AG10803 (cell line): ENCODE measurements at places on chromosomes 3 and 15.
A peak's percentile ranks its signal among the peaks of the same experiment; 100 is the strongest.

GRCh38 chr3:183954875-183955274 lies 62.8 kb downstream of the ABCC5 start:
- no peak for DNase-seq

DNA sequence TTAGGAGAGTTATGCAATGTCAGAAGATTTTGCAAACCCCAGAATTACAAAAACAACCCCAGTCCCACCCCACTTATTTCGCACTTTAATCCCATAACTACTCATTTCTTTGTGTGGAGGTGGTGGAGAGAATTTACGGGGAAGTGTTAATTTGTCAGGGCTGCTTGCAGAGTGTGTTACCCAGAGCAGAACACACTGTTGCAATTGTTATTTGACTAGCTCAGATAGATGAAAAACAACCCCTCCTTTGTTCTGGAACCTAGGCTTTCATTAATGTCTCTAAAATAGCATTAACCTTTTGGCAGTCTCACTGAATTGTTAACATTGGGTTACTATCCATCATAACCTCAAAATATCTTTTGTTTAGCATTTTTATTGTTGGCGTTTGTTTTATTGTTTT lies 55.8 kb upstream of the MINAR1 start:
- no peak for DNase-seq

DNA sequence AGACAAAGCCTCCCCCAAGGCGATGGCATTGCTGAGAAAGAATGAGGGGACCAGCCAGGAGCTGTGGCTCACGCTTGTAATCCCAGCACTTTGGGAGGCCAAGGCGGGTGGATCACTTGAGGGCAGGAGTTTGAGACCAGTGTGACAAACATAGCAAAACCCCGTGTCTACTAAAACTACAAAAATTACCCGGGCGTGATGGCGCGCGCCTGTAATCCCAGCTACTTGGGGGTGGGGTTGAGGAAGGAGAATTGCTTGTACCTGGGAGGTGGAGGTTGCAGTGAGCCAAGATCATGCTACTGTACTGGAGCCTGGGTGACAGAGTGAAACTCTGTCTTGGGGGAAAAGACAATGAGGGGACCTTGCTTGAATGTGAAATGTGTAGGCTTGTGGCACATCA lies 402.4 kb upstream of the C2CD4B start:
- DNase-seq: no peak

DNA sequence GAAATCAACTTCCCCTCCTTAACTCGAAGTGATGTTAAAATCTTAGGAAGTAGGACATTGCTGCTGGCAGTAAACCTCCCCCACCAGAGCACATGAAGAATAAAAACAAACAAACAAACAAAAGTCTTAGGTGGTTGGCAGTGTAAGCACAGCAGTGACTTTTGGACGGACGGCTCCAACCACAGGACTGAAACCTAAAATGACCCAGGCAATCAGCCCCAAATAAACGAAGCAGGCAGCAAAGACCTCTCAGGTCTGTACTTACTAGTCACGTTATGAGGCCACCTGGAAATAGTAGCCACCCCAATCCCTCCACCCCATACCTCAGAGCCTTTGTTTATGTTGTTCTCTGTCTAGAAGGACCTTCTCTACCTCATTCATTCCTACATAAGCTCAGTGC lies 33.5 kb upstream of the HES1 start:
- DNase-seq: no peak

- DNase-seq: no peak
Observed at GRCh38 chr3:41164777-41165176, 34.5 kb upstream of the CTNNB1 start.

DNA sequence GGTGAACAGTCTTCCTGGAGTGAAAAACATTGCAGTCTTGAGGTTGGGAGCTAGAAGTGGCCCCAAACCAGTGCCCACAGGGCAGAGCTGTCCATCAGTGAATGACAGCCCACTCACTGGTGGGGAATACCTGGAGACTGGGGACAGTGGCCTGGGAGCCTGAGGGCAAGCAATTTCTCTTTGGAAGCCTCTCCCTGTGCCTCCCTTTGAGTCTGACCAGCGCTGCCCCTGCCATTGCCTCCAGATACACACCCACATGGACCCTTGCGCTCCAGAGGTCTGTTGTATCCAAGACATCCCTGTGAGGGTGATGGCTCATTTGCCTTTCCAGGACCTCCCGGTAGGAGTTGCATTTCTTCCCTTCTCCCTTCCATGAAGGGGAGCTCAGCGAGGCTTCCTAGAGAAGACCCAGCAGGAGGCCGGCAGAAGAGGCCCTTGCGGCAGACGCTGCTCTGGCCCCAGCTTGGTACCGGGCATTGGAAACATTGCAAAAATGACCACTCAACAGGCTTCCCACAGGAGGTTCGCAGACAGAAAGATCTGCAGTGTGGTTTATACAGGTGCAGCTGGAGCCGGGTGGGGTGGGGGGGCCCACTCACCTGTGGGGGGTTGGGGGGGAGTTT lies 38.5 kb downstream of the KLF13 start:
- no peak for DNase-seq

DNA sequence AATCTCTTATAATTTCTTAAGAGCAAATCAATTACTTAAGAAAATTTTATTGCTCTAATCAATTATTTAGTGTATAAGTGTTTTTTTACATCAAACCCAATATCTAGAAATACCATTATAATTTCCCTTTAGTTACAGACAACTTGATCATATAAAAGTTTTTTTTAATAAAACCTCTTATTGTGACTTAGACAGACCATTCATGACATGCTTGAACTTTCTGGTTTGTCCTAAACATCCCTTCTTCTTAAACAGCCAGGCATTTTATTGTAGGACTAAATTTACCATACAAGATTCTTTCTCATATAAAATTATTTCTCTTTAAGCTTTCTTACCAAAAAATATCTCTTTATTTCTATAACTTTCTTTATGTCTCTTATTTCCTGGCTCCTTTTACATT lies 164.5 kb downstream of the SUCNR1 start:
- DNase-seq: no peak

DNA sequence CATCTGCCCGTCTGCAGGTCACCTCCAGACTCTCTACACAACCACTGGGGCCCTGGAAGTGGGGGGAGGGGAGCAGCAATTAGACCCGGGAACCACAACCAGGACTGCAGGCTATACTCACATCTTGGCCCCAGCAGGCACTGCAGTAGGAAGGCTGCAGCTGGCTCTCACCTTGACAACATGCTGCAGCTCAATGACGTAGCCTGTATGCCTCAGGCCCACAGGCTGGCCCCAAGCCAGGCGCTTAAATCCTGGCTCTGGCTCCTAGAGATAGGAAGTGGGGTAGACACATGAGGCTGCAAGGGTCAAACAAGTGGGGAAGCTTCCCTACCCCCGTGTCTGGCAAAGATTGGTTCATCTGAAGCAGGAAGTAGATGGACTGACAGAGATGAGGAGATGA lies 4.6 kb upstream of the QRICH1 start:
- DNase-seq: no peak

DNA sequence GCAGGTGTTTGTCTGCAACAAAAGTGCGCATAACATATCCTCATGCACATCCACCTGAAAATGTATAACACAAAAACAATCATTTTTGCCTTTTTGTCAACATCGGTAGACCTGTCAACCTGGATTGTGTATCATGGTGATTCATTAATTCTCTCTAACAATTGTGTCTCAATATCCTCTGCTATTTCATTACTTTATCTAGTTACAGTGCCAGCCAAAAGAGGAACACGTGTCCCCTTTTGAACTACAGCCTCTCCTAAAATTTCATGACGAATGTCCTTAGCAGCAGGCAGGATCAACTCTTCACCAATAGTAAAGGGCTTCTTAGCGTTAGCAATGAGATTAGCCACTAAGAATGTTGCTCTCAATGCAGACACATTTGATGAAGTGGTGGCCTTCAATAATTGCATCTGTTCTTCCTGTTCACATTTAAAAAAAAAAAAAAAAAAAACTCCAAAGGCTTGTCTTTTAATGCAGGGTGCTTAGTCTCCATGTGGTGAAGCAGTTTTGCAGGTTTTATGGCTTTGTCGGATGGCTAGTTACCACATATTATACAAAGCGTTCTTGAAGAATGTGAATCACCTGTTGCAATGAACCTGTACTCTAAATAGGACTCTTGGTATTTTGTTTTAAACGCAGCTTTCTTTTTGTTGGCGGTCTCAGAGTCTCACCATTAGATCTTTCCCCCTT lies 45.7 kb upstream of the MCTP2 start:
- no peak for DNase-seq

DNA sequence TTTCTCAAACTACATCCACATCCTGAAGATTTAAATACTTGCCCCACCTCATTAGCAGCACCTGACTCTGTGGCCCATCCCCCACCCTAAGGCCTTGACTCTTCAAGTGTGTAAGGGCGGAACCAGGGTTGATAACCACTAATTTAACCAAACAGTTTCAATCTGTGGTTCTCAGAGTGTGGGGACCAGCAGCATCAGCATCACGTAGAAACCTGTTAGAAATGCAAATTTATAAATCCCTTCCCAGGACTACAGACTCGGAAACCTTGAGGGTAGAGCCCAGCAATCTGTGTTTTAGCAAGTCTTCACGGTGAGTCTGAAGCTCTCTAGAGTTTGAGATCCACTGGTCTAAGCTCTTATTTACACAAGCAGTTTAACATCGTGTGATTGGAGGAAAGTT lies 12.4 kb downstream of the GNB4 start:
- DNase-seq: no peak

GRCh38 chr15:40762919-40763800 lies 708 bp upstream of the GCHFR start:
- peak; percentile 25 for DNase-seq

GRCh38 chr15:49817100-49817499 lies 196.3 kb downstream of the DTWD1 start:
- no peak for DNase-seq

DNA sequence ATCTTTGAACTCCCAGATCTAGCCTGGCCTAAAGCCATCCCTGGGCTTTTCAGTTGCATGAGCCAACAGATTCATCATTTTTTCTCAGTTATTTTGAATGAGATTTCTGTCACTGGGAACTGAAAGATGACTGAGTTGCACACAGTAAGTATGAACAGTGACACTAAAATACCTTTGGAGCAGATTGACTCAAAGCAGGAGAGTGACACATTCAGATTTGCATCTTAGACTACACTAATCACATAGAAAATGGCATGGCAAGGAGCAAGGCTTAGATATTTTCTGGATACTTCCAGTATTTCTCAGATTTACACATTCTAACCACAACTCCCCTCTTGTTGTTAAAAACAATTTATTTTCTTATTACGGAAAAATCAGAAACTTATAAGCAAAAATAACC lies 32.8 kb downstream of the SEC62 start:
- no peak for DNase-seq

- peak; percentile 74 for DNase-seq
Observed at GRCh38 chr3:117622171-117622841, 912.7 kb downstream of the TUSC7 start.

DNA sequence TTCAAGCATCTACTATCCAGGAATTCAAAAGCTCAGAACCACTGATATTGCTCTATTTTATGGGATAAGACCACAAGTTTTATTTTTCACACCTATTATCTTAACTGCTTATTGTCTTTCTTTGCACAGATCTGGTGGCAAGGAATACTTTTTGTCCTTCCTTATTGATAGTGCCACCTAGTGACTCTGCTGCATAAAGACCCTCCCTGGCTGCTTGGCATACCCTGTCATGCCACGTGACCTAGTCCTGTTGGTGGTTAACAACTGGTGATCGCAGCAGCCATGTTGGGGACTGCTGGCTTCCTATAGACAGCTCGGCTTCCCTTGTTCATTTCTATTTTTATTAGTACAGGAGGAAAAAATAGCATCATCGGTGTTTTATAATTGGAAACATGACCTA lies 236.3 kb downstream of the MEX3B start:
- peak; percentile 4 for DNase-seq

DNA sequence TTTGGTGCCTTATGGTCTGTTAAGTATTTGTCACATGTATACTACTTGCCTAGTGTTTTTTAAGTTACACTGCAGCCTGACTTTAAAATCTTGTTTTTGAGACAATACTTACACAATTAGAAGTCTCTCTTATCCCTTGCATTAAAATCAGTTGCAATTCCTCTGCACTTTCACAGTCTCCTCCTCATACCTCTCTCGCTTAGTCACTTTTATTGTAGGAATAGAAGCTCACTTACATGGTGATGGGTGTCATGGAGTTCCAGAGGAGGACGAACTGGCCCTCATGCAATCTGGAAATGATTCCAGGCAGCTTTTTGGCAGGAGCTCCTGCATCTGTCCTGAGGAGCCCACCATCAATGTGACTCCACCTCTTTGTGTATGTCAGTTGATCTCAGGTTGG lies 238.4 kb upstream of the TBC1D5 start:
- peak; percentile 11 for DNase-seq

DNA sequence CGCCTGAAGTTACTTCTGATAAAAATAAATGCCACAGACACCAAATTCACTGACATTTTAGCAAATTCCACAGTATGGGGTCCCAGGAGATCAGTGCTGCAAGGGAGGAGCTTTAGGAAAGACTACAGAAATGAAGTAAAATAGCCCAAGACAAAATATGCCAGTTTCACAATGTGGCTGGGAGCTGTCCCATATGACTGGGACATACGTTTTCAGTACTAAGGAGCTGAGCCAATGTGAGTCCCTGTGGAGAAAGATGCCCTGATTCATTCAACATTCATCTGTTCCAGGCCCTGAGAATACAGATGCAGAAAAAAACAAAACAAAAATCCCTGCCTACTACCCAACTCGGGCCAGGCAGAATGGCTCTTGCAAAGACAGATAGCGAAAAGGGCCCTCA lies 63.4 kb upstream of the FAM174B start:
- peak; percentile 54 for DNase-seq

DNA sequence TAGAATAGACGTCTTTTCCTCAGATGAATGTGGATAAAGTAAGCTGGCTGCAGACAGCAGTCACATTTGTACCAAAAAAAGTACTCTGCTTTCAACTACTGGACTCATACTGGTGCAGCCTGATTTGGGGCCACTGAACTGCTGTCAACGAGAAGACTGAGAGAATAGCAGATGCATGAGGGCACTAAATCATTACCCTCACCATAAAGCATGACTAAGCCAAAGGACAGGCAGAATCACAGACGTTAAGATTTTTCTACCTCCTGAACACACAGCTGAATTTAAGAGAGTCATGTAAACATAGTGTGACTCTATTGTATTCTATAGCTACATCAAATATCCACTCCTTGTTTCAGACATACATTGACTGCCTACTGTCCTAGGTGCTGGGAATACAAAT lies 67.8 kb upstream of the CDAN1 start:
- DNase-seq: no peak

DNA sequence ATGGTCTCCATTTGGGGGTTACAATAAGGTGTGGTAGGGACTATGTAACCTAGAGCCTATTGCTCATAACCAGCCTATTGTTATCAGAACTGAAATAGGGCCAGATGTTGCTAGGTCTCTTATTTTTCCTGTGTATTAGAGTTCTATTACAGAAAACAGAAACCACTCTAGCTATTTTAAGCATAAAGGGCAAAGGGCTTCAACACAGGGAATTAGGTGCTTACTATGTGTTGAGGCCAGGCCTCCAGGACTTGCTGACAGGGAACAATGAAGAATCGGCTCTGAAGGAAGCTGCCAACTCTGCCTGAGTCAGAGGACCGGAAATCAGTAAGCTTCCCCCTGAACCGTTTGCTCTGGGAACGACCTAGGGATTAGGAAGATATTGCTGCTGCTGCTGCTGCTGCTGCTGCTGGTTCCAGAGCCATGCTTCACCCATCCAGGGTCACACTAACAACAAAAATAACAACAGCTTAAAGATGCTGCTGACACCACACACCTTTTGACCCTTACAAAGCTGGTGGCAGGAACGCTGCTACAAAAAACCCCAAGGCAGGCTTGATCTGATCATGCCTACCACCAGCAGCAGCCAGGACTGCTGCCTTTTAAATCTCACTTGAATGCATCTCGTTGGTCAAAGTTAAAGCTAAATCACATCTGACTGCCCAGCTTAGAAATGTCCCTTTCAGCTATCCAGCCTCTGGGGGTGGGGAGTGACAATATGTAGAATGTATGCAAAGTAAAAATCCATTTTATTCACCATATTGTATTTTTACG lies 276.9 kb upstream of the IL12A start:
- peak; percentile 91 for DNase-seq
